ENCODE measurements at places on chromosomes 5 and 9.
A peak's percentile ranks its signal among the peaks of the same experiment; 100 is the strongest.

DNA sequence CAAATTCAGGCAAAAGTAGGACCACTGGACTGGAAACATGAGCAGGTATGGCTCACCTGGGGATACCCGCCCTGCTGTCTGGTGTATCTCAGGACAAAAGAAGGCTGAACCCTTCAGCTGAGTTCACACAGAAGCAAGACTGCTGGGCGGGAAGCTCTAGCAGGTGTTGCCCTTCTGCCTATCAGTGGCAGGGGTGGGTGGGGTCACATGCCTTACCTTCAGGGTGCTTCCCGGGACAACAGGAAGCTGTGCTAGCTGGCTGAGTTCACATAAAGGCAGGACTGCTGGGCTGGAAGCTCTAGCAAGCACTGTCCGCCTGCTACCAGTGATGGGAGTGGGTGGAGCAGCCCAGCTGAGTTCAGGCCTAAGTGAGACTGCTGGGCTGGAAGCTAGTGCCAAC, 498.8 kb upstream of the ZNF608 start:
- no peak for DNase-seq

DNA sequence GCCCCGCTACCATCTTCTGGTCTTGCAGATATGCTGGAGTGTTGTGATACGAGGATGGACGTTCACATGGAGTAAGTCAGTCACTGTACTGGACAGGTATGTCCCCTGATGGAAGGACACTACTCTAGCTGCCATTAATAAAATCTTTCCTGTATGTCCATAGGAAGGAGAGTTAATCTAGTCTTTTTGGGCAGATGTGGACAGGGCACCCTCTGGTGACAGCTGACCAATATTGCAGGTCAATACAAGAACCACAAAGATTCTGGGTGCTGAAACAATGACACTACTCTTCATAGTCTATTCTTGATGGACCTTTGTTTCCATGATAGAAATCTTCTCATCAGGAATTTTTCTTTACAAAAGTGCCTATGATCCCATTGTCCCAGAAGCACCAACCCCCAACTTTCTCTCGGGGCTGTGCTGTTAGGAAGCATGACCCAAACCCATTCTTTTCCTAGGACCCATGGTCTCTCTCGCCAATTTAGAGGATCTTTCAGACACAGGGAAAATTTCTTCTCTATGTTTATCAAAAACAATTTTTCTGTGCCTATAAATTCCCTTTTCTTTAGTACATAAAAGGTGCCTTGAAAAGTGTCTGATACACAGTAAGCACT, 376.9 kb downstream of the DTWD2 start:
- peak; percentile 5 for DNase-seq

DNA sequence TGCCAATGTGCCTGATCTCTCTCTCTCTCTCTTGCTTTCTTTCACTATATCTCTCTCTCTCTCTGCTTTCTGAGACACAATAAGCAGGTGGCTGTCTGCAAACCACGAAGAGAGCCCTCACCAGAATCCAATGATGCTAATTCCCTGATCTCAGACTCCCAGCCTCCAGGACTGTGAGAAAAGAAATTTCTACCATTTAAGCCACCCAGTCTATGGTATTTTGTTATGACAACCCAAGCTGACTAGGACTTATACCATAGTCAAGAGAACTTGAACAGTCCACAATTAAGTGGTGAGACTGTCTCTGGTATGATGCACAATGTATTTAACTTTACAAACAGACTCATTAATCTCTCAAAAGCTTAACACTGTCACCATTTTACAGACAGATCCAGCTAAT, 67.0 kb downstream of the NFIB start:
- no peak for DNase-seq

DNA sequence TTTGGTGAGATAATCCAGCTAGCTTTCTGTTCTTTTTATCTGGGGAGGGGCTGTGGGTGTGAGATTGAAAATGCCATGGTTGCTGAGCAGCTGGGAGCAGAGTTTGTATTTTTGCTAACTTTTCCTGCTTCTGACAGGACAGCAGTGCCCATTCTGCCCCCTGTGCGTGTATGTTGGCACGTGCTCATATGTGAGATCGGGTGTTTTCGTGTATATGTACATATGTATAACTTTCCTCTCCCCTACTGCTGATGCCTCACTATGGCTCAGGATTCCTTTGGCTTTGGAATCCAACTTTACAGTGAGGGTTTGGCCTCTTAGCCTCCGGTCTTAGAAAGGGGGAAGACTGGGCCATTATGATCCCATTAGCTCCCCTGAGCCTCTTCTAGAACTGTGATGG, 38.3 kb downstream of the RGS3 start:
- DNase-seq: no peak

- peak; percentile 62 for DNase-seq
These were observed 20.0 kb downstream of the JMY start for GRCh38 chr5:79255786-79256557.

DNA sequence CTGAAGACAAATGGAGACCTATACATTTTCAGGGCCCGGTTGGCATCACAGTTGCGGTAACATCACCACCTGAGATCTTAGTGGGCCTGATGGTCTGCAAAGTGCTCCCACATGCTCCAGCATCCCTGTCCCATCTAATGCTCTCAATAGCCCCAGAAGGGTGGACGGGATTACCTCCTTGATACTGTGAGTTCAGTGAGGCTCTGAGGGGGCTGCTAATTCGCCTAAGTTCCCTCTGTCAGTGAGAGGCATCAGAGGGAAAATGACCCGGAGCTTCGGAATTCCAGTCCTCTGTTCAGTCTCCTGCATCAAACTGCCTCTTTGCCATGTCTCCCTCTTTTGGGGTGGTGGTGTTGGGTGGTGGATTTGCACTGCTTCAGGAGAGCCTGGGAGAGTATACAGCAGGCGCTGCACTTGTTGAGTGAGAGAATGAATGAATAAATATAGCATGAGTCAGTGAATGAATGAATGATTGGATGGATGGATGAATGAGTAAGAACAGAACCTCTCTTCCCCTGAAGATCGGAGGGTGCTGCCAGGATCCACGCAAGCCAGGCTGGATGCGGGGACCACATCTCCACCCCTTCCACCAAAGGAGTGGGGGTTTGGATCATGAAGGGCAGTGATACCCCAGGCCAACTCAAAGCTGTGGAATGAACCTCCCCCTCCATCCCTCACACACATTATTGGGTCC, 141.0 kb downstream of the GABBR2 start:
- no peak for DNase-seq

GRCh38 chr9:127910613-127911205, 6.1 kb downstream of the ST6GALNAC4 start:
- DNase-seq: no peak

DNA sequence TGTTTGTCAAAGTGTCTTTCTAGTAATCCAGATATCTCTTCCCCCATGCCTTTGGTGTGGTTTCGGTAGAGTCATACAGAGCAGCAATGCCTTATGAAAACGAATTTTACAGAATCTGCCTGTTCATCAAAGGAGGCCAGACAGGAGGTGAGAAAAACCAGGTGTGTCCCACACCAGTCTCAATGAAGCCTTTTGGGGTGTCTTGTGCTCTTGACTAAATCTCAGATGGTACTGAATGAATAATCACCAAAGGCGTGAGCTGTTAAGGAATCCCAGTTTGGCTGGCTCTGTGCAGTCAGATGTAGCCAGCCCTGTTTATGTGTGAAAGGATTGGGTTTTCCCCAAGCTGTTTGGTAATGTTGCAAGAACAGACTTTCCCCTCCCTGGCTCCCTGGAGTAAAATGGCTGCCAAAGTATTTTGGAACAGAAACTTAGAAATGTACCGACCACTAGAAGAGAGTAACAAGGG, 70.8 kb upstream of the CDKN2B start:
- no peak for DNase-seq

GRCh38 chr5:73352649-73353230, 95.8 kb downstream of the FOXD1 start:
- DNase-seq: no peak

- DNase-seq: no peak
These were observed 53.3 kb downstream of the MCCC2 start for GRCh38 chr5:71640408-71640807.

DNA sequence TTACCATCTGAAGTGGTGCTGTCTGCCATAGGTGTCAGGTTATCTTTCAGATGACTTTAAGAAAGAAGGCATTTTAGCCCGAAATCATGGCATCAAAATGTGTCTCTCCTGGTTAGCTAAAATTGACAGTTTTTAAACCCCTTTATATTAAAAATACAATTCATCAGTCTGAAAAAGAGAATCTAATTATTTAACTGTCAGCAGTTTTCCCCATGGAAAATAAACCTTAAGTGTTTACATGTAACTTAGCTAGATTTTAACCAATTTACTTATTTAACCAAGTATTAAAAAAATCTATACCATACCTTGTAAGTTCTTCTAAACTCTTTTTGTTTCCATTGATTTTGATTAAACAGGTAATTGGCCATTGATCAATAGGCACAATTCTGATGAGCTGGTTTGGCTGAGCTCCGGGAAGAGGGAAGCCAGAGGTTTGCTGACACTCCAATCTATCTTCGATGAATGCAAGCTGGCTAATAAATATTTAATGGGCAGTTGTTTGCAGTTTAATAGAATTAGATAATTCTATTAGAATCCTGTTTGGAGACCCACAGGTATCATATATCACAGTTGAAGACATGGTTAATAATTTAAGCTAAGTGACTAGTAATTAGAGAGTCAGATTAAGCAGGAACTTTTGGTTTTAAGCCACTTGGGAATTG, 114.0 kb downstream of the MAT2B start:
- DNase-seq: no peak

DNA sequence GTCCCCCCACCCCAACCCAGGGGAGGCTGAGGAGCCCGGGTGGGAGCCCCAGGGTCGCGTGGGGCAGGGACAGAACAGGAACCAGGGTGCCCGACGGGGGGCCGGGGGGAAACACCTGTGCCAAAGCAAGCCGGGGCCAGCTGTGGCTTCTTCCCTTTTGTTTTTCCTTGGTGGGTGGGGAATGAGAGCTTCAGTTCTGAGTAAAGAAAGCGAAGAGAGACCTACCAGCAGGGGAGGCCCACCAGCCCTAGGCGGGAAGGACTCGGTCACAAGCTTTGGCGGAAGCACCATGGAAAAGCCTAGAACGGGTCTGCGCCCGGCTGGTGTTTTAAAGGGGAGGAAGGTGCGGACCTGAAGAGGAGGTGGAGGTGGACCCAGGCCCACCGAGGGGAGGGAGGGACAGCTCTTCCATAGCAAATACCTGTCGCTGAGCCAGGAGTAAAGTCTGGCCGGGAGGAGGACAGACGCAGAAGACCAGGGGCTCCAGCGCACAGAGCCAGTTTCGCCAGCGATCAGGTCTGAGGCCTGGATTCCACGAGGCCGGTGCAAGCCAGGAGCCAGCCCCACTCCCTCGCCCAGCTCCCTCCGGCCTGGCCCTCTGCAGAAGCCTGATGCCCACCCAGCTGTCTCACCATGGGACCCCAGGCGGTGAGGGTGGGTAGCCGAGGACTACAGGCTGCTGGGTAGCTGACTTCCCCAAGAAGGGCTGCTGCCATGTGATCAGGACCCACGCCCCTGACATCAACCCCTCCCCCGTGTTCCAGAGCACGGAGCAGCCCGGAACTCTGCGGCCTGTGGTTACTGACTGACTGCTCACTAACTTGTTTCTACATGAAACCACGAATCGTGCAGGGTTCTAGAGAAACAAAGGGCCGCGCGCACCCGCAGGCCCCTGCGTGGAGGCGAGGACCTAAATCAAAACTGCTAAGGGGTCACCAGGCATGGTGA, 849 bp upstream of the MGAT1 start:
- DNase-seq: peak; percentile 52

DNA sequence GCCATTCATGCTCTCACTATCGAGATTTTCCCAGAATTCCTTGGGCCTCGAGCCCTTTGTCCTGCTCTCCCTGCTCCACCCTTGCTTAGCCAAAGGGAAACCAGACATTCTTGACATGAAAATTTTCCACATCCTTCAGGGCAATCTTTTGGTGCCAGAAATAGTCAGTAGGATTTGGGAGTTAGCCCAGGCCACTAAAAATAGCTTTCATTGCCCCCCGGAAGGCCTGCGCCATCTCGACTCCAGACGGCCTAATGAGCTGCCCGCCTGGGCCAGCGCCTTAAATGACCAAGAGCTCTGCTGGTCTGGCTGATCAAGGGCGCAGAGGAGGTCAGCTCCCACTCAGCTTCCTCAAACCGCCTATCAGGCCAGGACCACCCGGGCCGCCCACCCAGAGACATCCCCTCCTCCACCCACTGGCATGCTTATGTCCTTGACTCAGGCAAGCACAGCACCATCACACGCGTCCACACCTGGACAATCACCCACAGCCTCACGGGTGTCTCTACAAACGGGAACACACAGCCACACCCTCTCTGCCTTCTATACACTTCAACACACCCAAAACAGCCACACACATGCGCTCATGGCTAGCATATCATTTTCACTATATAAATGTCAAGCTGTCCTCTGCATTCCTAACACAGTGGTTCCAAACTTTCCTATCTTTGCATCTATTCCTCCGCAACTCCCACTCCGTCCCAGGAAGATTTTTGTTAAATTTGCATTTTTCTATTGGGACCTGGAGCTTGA, 20.9 kb downstream of the DUSP1 start:
- DNase-seq: no peak

DNA sequence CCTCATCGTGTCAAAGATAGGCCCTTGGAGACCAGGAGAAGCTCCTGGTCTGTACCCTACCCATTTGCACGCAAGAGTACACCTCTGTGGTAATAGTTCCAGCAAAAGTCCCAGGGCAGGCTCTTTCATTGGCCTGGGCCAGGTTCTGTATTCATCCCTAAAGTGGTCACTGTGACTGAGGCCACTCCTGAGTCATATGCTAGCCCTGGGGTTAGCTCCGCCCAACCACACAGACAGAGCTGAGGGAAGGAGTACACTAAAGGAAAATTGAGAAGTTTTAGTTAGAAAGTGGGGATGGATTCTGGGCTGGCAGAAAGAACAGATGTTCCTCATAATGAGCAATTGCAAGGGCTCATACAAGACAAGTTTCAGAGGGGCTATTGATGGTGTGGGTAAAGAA, 206.7 kb downstream of the ARHGAP26 start:
- no peak for DNase-seq

- DNase-seq: no peak
These were observed 115.9 kb downstream of the RGS3 start for GRCh38 chr9:113579283-113580040.

GRCh38 chr5:43338862-43339261, 25.6 kb upstream of the HMGCS1 start:
- DNase-seq: no peak

- no peak for DNase-seq
These were observed 65.1 kb upstream of the PTCH1 start for GRCh38 chr9:95581900-95582299.

- DNase-seq: peak; percentile 26
These were observed 42.5 kb upstream of the GOLM1 start for GRCh38 chr9:86141843-86142242.

DNA sequence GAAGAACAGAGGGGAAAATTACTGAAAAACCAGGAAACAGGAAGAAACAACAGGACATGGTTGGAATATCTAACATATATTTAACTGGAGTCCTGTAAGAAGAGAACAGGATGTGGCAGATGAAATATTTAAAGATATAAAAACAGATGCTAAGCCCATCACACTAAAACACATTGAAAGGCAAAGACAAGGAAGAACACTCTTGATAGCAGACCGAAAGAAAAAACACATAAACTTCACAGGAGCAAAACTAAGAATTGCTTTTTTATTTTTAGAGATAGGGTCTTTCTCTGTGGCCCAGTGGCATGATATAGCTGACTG, 324.4 kb upstream of the ARRDC3 start:
- DNase-seq: no peak
